Body of pancreas (tissue), 4 donors: ENCODE measurements at places on chromosomes 5 and 9. TPM values are rescaled to one million over a fixed set of nuclear protein-coding genes. Genes with fewer than 3 reads are reported as not detected.

SPAAR gene
- total RNA-seq: 7.3 TPM

POLR1E gene
- 9.6 TPM for total RNA-seq

TLX3 gene
- total RNA-seq: not detected

BTNL3 gene
- not detected for total RNA-seq

ASPN gene
- total RNA-seq: 13.5 TPM

PPP3R2 gene
- not detected for total RNA-seq

FOXI1 gene
- not detected for total RNA-seq

EGFL7 gene
- total RNA-seq: 14.8 TPM

- no peaks in the 10 kb centered on the region for H3K27me3 ChIP-seq
- no peaks in the 10 kb centered on the region for H3K4me1 ChIP-seq
- H3K4me3 ChIP-seq: no peak overlapping the region
- no peaks in the 10 kb centered on the region for H3K36me3 ChIP-seq
Observed at GRCh38 chr5:163623986-163624385, 118.6 kb downstream of the MAT2B start.

GRCh38 chr5:67976891-67977601, 238.5 kb upstream of the PIK3R1 start:
- H3K4me1 ChIP-seq: peaks cover under 1% of the 10 kb centered on the region
- H3K36me3 ChIP-seq: no peaks in the 10 kb centered on the region
- H3K27me3 ChIP-seq: no peaks in the 10 kb centered on the region
- no peak overlapping the region for H3K4me3 ChIP-seq
- H3K27ac ChIP-seq: no peak overlapping the region

DNA sequence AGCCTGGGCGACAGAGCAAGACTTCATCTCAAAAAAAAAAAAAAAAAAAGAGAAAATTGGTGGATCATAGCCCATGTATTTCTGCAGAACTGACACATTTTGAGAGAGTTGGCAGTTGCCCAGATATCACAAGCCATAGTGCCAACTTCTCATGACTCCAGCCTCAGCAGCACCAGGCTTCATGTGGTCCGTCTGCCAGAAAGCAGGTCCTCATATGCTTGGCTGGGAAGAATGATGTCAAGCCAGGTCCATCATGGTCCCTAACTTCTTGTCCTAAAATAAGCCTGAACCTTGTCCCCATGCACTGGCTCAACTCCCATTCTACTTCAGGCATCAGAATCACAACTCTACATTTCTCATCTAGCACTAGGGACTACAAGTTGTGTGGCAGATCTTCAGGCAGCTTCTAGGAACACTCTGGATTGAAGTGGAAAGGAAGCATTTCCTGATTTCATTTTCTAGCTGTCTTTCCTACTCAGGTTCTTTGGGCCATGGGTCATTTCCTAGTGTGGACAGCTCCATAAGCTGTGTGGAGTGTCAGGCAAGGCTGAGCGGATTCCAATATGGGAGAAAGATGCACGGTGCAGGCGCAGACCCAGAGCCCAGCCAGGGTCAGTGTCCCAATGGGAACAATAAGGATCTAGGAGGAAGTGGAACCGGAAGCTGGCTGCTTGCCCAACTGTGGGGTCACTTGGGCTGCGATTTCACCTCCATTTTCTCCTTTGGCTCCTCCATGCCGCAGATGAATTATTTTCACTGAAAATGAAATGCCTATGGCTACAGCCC, 90.1 kb downstream of the LMNB1 start:
- H3K4me1 ChIP-seq: no peaks in the 10 kb centered on the region
- H3K4me3 ChIP-seq: no peak overlapping the region
- H3K36me3 ChIP-seq: no peaks in the 10 kb centered on the region
- no peak overlapping the region for H3K27ac ChIP-seq

- H3K4me1 ChIP-seq: no peaks in the 10 kb centered on the region
- DNase-seq: no peak
- H3K27ac ChIP-seq: no peak overlapping the region
Observed at GRCh38 chr5:33067291-33067690, 356.2 kb downstream of the NPR3 start.

DNA sequence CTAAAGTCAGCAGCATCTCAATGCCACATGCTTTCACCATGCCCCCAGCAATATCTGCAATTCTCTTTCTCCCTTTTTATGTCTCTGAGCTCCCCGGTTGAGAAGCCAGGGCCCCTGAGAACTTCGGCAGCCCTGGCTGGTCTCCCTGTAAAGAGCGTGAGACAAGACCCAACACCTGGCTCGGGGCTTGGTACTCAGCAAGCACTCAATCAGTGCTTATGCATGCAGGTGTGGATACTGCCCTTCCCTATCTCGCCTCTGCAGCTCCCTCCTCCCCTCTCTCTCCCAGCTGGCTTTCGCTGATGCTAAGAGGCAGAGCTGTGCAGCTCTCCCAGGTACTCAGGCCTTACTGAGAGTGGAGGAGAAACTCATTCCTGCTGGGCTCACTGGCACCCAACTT, 41.7 kb upstream of the AKNA start:
- H3K27ac ChIP-seq: no peak overlapping the region
- no peaks in the 10 kb centered on the region for H3K27me3 ChIP-seq
- no peaks in the 10 kb centered on the region for H3K4me1 ChIP-seq
- H3K4me3 ChIP-seq: no peak overlapping the region

- no peaks in the 10 kb centered on the region for H3K27me3 ChIP-seq
- no peak overlapping the region for H3K4me3 ChIP-seq
- no peak for DNase-seq
- H3K4me1 ChIP-seq: no peaks in the 10 kb centered on the region
Observed at GRCh38 chr5:169954786-169955185, 25.5 kb downstream of the INSYN2B start.

DNA sequence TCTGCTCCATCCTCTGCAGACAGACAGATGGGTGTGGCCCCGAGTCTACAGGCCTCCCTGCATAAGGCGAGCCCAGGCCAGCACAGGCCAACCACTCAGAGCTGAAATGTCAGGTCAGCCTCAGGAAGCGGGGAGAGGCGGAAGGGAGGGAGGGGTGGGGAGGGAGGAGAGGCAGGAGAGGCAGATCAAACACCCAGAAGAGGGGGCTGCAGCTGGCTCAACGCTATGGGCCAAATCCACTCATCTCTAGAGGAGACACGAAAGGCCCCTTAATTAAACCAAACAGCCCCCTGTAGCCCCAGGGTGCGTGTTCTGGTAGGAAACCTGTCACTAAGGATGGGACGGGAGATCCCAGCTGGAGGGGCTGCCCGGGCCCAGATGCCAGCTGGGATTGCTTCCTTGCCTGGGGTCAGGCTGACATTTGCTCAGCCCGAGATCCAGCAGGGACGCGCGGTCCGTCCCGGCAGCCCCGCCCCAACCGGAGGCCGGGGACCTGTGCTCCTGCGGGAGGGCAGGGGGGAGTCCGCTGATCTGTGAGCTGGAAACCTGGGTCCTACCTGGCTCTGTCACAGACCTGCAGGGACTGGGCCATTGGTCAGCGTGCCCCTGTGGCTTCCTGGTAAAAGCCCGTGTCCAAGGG, 97.2 kb upstream of the SARDH start:
- no peaks in the 10 kb centered on the region for H3K27me3 ChIP-seq
- no peaks in the 10 kb centered on the region for H3K36me3 ChIP-seq
- DNase-seq: no peak
- H3K4me3 ChIP-seq: no peak overlapping the region
- H3K4me1 ChIP-seq: no peaks in the 10 kb centered on the region

DNA sequence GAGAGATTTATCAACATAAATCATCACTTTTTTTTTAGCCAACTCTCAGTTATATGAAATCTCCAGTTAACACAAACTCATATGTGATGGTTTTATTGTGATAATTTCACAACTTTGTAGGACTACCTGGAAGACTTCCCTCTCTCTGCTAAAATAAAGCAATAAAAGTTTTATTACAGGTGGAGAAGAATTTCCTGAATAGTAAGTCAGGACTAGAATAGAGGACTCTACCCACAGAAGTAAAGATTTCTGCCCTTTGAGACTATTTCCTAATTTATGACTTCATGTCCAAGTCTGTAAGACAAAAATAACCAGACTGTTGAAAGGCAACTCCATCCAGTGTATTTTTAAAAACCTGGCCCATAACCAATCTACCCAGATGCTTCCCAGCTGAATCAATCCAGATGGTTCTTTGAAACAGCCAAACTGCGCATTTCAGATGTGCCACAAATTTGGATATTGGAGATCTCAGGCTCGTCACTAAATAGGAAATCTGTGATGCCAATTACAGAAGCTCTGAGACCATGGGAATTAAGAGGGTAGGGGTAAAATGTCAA, 234.0 kb upstream of the NMUR2 start:
- no peak for DNase-seq
- no peak overlapping the region for H3K4me3 ChIP-seq
- no peaks in the 10 kb centered on the region for H3K27me3 ChIP-seq
- H3K4me1 ChIP-seq: no peaks in the 10 kb centered on the region
- H3K36me3 ChIP-seq: no peaks in the 10 kb centered on the region
- H3K27ac ChIP-seq: no peak overlapping the region

GRCh38 chr5:80777347-80778287, 122.8 kb upstream of the DHFR start:
- no peak overlapping the region for H3K27ac ChIP-seq
- H3K27me3 ChIP-seq: no peaks in the 10 kb centered on the region
- no peak for DNase-seq
- H3K4me1 ChIP-seq: no peaks in the 10 kb centered on the region

GRCh38 chr9:76405868-76406267, 11.6 kb upstream of the RFK start:
- H3K4me3 ChIP-seq: no peak overlapping the region
- H3K36me3 ChIP-seq: no peaks in the 10 kb centered on the region
- no peak for DNase-seq
- H3K27me3 ChIP-seq: no peaks in the 10 kb centered on the region

- H3K27ac ChIP-seq: no peak within 1 kb of the TSS
- no peaks in the 10 kb centered on the region for H3K36me3 ChIP-seq
- H3K27me3 ChIP-seq: peaks cover 25% of the 10 kb centered on the region
- peaks cover 25% of the 10 kb centered on the region for H3K4me1 ChIP-seq
- H3K4me3 ChIP-seq: no peak within 1 kb of the TSS
- peak; percentile 51 for DNase-seq
Observed at GRCh38 chr5:321230-321725, at the start of gene AHRR. Gene AHRR, plus strand, starts transcription at chr5:321714. Its CDS starts 22,189 bp downstream, at chr5:343903.

DNA sequence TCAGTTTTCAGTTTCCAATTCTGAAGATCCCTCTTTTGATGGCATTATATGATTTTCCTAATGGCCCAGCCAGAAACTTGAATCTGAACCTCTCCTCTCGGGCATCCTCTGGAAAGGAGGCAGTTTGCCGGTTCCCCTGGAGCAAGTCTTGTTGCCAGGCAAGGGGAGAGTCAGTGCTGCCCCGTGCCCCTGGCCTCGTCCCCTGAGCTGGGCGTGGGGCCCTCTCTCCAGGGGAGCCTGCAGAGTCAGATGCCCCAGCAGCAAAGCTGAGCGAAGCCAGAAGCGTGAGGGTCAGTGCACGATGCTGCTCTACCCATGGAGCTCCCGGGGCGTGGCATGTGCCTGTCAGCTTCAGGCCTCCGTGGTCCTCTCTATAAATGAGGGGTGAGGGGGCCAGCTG, 14.0 kb downstream of the OLFM1 start:
- no peaks in the 10 kb centered on the region for H3K27me3 ChIP-seq
- no peak overlapping the region for H3K4me3 ChIP-seq
- H3K4me1 ChIP-seq: peaks cover 16% of the 10 kb centered on the region
- no peaks in the 10 kb centered on the region for H3K36me3 ChIP-seq

DNA sequence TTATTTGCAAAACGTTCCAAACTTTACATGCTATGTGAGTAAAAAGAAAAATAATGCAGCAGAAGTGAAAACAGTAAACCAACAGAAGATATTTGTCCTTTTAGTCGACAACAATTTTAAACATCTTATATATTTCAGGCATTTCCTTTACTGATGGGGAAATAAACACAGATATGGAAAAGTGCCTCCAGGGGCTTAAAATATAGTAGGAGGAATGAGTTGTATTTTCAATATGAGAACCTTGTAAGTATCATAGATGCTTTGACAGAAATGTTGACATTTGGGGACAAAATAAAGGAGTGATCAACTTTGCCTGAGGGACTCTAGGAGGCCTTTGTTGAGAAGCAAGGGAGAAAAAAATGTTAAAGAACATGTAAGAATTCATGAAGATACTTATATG, 1043.5 kb downstream of the CDH12 start:
- no peak for DNase-seq
- no peaks in the 10 kb centered on the region for H3K27me3 ChIP-seq
- H3K4me1 ChIP-seq: no peaks in the 10 kb centered on the region
- no peak overlapping the region for H3K4me3 ChIP-seq
- H3K27ac ChIP-seq: no peak overlapping the region
- no peaks in the 10 kb centered on the region for H3K36me3 ChIP-seq

GRCh38 chr9:89810431-89810830, 205.6 kb downstream of the GADD45G start:
- no peak overlapping the region for H3K4me3 ChIP-seq
- H3K4me1 ChIP-seq: no peaks in the 10 kb centered on the region
- no peak for DNase-seq
- no peaks in the 10 kb centered on the region for H3K27me3 ChIP-seq
- no peak overlapping the region for H3K27ac ChIP-seq

DNA sequence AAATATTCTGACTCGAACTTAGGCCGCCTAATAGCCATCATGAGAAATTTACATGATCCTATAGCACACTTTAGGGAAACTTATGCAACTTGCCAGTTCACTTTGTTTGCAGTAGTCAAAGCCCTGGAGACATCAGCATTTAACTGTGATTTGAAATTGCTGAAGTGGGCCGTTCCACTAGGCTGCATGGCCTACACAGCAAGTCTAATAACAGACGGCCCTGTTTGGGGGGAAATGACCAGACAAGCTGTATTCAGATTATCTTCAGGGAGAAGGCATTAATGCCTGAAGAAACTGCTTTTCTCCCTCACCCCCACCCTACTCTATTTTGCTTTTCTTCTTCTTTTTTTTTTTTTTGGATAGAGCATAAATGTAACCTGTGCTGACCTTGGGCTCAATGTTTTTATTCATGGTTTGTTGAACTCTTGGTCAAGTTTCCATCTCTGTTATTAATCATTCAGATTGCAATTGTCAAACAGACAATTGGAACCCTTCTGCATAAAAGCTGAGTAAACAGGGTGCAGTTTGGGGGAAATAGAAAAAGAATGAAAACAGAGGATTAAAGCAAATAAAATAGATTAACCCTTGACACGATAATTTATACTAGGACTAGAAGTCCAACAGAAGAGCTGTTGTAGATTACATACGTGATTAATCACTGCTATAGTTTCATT, 1928.2 kb upstream of the WWC1 start:
- H3K27me3 ChIP-seq: no peaks in the 10 kb centered on the region
- no peak overlapping the region for H3K4me3 ChIP-seq
- no peak for DNase-seq
- H3K4me1 ChIP-seq: no peaks in the 10 kb centered on the region
- no peaks in the 10 kb centered on the region for H3K36me3 ChIP-seq

DNA sequence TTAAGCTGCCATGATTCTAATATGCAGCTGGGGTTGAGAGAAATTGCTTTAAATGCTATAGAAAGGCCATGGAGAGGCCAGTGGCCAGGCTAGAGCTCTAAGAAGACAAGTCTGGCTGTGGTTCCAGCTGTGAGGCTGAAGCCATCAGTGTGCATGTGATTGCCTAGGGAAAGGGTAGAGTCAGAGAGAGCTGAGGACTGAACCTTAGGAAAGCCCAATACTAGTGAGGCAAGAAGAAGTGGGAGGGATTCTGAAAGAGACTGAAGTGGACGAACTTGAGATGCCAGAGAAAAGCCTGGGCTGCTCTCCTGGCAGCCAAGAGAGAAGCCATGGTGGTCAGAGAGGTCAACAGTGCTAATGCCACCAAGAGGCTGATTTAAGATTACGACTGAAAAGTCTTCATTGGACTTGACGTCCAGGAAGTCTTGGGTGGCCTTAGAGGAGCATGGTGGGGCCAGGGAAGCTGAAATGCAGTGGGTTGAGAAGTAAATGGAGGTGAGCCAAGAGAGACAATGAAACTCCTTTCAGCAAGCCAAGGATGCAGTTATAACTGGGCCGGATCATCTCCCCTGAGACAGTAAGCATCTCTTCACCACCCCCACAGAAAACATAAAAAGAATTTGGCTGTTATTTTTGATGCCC, 133.2 kb downstream of the TMEM174 start:
- H3K27me3 ChIP-seq: no peaks in the 10 kb centered on the region
- H3K36me3 ChIP-seq: no peaks in the 10 kb centered on the region
- H3K4me1 ChIP-seq: peaks cover 9% of the 10 kb centered on the region
- no peak overlapping the region for H3K4me3 ChIP-seq
- no peak for DNase-seq
